ENCODE measurements at places on chromosomes 7 and 10.

DNA sequence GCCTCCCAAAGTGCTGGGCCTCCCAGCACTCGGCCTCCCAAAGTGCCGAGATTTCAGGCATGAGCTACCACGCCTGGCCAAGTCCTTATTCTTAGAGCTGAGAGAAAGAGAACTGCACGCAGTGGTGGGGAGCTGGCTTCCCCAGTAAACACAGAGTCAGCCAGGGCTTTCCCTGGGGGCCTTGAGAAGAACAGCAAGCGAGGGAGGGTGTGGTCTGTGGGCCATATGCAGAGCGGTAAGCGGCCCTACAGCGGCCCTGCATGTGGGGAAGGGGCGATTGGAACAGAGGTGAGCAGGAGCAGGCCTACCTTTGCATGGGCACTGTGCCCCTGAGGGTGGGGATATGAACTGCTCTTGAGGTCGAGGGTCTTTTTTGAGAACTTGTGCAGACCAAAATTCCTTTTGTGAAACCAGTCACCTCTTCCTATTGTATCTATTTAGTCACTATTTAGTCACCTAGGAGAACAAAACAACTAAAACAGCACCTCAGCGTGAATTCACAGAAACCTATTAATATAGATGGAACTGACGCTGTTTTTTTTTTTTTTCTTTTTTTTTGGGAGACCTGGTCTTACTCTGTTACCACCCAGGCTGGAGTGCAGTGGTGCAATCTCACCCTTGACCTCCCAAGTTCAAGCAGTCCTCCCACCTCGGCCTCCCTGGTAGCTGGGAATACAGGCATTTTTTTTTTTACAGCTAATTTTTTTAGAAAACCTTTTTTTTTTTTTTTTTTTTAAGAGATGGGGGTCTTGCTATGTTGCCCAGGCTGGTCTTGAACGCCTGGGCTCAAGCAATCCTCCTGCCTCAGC is 36.9 kb upstream of the SH2D4B start:
- DNase-seq: no peak

DNA sequence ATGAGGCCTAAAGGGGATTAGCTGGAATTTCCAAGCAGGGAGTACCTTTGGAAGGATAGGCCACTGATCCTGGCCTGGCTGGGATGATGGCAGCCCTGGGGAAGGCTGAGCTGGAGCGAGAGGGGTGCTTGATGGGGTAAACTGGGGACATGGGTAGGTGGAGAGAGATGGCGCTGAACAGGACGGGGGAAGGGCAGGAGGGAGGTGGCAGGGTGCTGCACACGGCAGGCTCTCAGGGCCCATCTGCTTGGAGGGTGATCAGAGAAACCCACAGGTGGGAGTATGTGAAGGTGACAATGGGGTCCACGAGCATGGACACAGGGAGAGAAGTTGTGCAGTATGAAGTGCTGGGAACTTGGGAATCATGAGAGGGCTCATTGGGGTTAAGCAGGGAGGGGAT is 10.3 kb downstream of the MAT1A start:
- no peak for DNase-seq

- DNase-seq: no peak
Observed at GRCh38 chr7:2660359-2661095, 27.5 kb upstream of the AMZ1 start.

- DNase-seq: no peak
Observed at GRCh38 chr7:5625938-5626337, 155.5 kb downstream of the RNF216 start.

GRCh38 chr7:106589198-106589879 is 71.6 kb downstream of the CCDC71L start:
- DNase-seq: no peak

DNA sequence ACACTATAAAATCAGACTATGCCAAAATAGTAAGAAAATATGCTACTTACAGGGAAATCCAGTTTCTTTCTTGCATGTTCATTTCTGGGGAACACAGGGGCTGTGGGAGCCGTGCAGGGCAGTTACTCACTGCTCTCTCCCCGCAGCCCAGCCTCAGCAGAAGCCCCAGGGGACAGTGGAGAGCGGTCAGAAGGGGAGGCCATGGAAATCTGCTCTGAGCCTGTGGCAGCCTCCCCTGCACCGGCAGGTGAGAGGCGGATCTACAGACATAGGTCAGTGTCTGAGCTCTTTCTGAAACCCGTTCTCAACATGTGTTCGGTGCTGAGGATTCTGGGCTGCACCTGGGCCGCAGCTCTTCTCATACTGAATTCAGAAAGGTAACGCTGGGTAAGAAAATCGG is 2.9 kb downstream of the ZNF511 start:
- DNase-seq: peak; percentile 79

GRCh38 chr10:7826971-7827370 is 8.7 kb downstream of the TAF3 start:
- DNase-seq: no peak

DNA sequence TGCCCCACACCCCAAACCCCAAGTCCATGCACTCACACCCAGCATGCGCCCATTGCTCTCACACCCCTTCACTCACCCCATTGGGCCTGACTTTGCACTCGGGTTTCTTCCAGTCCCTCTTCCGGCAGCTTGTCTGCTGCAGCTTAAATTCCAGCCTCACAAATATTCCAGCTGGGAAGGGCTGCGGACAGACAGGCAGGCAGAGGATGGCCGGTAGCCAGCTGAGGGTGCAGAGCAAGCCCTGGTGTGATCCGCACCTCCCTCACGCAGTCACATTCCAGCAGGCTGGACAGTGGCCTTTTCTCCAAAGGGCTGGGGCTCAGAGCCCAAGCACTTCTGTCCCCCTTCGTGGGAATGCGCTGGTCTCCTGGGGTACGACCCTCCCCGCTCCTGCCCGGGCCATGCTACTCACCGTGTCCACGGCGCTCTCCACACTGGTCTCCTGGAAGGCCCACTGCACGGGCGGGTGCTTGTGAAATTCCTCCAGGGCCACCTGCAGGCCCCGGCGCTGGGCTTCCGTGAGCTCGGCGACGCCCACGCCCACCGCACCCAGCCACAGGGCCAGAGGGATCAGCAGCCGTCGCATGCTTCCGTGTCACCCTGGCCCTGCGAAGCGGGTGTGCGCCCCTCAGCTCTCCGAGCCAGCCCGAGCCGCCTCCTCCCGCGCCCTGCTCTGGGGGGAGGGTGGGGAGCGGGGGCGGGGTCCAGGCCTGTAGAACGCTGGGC is 1.2 kb downstream of the RARRES2 start:
- DNase-seq: no peak

GRCh38 chr7:29480451-29480850 is 83.2 kb upstream of the PRR15 start:
- DNase-seq: no peak

- no peak for DNase-seq
Observed at GRCh38 chr10:63703113-63703670, 182.0 kb downstream of the REEP3 start.

DNA sequence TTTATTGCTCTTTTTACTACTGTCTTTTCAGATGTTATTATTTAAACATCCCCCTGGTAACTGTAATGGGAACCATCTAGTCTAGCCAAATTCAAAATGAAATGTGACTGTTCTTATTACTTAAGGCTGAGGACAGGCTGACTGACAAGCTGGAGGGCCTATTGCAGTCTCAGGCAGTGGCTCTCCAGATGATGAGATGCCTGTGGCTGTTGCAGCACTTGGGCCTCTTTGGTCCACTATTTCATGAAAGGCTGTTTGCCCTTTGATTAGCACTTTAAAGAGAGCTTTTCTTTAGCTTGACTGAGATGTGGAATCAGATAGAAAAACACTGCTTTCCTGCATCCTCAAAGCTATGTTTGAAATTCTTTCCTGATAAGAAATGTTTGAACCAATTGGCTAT is 540.5 kb downstream of the SORCS3 start:
- no peak for DNase-seq

GRCh38 chr7:28062197-28062991 is 118.2 kb downstream of the JAZF1 start:
- DNase-seq: no peak

GRCh38 chr7:135001390-135002165 is 15.3 kb downstream of the AGBL3 start:
- no peak for DNase-seq

Measured in posterior cingulate gyrus (tissue), 11 donors.